ENCODE measurements at places on chromosomes 7 and 10. TPM values are rescaled to one million over a fixed set of nuclear protein-coding genes. Genes with fewer than 3 reads are reported as not detected.

The IFT22 gene
- total RNA-seq: 6.5 TPM

DNA sequence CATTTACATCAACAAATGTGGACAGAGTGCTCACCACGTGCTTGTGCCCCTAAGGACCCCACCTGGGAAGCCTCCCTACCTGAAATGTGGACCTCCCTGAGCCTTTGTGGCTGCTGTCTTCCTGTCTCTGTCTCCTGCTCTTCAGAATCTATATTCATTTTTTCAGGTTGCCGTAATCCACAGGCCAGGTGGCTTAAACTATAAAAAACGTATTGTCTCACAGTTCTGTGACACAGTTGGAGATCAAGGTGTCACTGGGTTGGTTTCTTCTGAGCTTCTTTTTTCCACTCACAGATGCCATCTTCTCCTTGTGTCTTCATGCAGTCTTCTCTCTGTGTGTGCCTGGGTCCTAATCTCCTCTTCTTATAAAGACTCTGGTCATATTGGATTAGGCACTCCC, 5.6 kb upstream of the VSTM4 start:
- no peak for DNase-seq

DNA sequence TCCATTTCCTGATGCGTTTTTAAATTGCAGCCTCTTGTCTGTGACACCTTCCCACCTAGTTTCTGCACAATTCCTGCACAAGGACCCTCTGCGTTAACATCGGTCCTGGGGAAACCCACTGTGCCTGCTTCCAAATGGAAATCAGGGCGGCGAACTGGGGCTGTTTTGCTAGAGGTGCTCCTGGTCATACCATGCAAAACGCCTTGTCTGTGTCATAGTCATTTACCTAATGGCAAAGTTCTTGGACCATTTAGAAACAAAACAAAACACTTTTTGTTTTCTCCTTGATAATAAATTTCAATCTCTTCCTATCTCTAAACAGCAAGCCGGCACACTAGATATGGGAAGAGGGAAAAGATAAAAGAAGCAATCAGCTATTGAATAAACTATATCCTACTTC, 206.9 kb upstream of the KLF14 start:
- no peak for DNase-seq

The GBX1 gene
- not detected for total RNA-seq

The MEOX2 gene
- total RNA-seq: not detected

- DNase-seq: no peak
Measured at GRCh38 chr7:150432915-150433892, 17.2 kb upstream of the GIMAP8 start.

The PDE6C gene
- total RNA-seq: not detected

DNA sequence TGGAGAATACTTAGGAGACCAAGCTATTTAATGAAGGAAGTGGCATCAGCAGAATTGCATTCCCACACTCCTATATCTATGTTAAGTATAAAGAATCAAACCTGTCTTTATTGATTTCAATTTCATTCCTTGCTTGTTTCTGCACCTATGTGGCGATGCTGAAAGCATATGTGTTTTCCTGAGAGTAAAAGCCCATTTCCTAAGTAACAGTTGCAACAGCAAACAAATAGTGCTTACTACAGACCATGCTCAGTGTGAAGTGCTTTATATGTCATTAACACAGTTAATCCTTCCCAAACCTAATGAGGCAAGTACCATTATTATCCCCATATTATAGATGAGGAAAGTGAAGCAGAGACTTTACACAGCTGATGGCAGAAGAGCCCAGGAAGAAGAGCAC, 552.1 kb downstream of the PARD3 start:
- no peak for DNase-seq

- DNase-seq: peak; percentile 35
Measured at GRCh38 chr7:130141161-130141883, 63.9 kb downstream of the TMEM209 start.

DNA sequence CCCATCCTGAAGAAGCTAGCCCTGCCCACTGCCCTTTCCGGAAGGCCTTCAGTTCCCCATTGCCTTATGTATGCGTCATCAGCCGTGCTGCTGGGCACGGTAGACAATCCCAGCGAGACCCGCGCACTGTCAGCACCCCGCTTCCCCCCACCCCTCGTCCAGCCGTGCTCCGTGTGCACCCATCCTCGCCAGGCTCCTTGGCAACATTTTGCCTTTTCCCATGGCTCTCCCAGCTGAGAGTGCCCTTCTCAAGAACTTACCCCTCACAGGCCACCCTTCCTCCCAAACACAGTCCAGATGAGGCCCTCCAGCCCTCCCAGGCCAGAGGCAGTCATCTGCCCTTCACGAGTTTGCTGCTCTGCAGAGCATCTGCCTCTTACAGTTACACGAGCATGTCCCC, 633.8 kb upstream of the FOXK1 start:
- no peak for DNase-seq

The SGCE gene
- 0.19 TPM for total RNA-seq

The IQUB gene
- 0.06 TPM for total RNA-seq

DNA sequence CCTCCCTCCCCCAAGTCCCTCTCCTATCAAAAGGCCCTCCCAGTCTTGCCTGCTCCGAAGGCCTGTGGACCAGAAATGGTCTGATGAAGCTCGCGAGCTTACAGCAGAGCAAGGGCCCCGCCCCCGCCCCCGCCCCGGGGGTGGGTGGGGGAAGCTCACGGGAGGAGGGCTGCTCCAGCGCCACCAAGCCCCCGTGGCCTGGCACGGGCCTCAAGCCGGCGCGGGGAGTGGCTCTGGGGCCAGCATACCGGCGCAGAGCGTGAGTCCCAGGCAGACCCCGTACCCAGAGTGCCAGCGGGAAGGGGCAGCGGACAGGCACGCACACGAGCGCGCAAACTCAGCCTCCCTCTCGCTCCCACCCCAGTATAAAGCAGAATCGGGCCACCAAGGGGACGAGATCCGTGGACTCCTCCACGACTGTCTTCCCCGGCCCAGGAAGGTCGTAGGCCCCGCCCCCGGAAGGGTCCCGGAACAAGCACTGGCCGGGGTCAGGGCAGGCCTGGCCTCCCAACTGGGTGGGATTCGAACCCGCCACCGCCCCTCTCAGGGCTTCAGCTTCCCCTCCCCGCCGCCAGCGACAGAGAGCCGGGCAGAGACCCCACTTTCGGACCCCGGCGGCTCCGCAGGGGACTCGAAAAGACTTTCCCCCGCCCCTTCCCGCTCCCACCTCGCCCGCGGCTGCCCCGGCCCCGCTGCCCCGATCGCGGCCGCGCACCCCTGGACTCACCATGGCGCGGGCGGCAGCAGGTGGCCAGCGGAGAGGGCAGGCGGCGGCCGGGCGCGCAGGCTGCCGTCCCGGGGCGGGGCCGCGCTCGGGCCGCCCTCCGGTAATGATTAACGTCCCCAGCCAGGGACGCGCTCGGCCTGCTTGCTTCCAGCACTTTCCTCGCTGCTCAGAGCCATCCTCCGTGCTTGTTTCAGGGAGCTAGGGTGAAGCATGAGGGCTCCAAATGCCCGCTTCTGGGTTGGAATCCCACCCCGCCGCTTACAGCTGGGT, at the start of gene PCBD1:
Gene PCBD1 (minus strand): TSS at position 762 of the 997 bp plus-strand sequence. CDS start 32 bp downstream, at position 730.
- DNase-seq: peak; percentile 74

The MRLN gene
- not detected for total RNA-seq

DNA sequence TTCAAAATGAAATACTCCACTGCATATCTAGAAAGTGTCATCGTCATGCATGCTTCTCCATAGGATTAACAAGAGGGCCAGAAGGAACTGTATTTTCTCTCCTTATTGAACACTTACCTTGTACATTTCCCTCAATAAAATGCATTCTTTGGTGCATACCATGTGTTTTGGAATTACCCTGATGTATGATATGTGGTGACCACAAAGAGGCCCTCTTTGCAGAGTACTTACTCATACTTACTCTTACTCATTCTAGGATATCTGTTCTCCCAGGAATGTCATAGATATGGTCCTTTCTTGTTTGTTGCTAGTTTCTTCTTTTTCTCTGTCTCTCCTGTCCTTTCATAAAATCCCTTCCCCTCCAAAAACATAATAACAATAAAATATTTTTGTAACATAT, 1087.1 kb upstream of the POT1 start:
- no peak for DNase-seq

DNA sequence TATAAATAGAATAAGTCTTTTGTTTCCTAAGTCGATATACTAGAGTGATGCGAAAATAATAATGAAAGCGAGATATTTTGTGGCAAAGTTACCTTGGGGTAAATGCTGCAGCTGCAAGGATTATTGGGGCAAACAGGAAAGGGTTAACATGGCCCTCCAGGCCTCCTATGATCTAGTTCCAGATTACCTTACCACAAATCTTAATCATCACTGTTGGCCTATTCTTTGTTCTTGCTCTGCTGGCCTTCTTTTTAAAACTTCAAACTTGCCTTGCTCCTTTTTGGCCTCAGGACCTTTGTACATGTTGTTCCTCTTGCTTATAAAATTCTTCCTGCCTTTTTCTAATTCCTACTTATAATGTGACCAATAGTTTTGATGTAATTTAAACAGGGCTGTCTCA, 81.5 kb downstream of the SEMA3C start:
- DNase-seq: no peak
